ENCODE measurements at places on chromosomes 12 and 14.

GRCh38 chr12:55974308-55974730 lies 441 bp downstream of the RAB5B start:
- no peak for DNase-seq
- H3K27ac ChIP-seq: peak overlapping the region; percentile 90
- no peaks in the 10 kb centered on the region for H3K36me3 ChIP-seq
- H3K27me3 ChIP-seq: no peaks in the 10 kb centered on the region

DNA sequence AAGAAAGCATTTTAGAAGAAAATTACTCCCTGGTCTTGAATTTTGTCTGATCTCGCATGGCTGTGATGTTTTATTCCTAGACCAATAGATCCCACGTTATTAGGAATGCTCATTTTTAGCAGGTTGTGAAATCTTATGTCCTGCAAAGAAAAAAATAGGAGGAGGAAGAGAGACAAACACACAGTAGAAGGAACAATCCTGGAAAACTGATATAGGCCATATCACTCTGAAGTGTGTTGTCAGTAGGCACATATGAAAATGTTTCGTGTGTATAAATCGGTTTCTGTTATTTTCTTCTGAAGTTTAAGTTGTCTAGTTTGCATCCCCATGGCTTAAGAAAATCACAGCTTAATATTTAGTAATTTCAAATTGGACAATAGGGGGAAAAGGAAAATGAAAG lies 12.4 kb downstream of the SLCO1B3 start:
- no peak overlapping the region for H3K27ac ChIP-seq
- H3K4me1 ChIP-seq: no peaks in the 10 kb centered on the region
- H3K36me3 ChIP-seq: no peaks in the 10 kb centered on the region
- no peak for DNase-seq
- H3K4me3 ChIP-seq: no peak overlapping the region

DNA sequence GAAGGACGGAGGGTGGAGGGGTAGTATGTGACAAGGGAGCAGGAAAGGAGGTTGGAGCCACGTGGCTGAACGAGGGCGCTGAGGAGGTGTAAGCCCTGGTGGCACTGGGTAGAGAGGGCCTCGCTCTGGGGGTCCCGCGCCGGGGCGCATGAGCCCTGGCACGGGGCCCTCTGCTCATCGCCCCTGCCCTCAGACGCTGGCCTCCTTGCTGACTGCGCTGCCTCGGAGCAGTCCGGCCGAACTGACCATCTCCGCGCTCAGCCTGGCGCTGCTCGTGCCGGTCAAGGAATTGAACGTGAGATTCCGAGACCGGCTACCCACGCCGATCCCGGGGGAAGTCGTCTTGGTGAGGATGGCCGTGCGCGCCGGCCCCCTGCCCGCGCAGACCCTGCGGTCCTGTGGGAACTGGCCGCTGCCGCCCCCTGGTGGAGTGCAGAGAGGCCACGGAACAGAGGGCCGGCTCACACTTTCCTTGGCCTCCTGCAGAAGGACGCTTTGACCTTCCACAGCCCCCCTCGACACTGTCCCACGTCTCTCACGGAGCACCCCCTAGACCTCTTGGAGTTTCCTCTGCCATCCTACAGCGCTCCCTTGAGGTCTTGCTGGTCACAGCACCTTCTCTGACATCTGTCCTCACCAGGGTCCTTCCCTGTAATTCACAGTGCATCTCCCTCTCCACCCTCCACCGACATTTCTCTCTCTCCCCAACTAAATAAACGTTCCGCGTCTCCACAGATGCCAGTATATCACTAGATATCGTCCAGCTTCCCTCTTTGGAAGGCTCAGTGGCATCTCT lies 10.5 kb downstream of the ARHGEF25 start:
- H3K27ac ChIP-seq: no peak overlapping the region
- H3K4me3 ChIP-seq: peak overlapping the region; percentile 59
- H3K4me1 ChIP-seq: peaks cover 37% of the 10 kb centered on the region
- peaks cover 43% of the 10 kb centered on the region for H3K36me3 ChIP-seq
- no peak for DNase-seq
- H3K27me3 ChIP-seq: peaks cover 4% of the 10 kb centered on the region

GRCh38 chr12:74922117-74922516 lies 287.5 kb downstream of the KCNC2 start:
- no peak overlapping the region for H3K4me3 ChIP-seq
- DNase-seq: no peak
- no peaks in the 10 kb centered on the region for H3K36me3 ChIP-seq
- no peak overlapping the region for H3K27ac ChIP-seq
- no peaks in the 10 kb centered on the region for H3K27me3 ChIP-seq
- H3K4me1 ChIP-seq: no peaks in the 10 kb centered on the region

GRCh38 chr12:39723831-39724230 lies 104.2 kb upstream of the ABCD2 start:
- DNase-seq: no peak
- no peak overlapping the region for H3K27ac ChIP-seq
- no peaks in the 10 kb centered on the region for H3K36me3 ChIP-seq
- no peaks in the 10 kb centered on the region for H3K27me3 ChIP-seq
- H3K4me3 ChIP-seq: no peak overlapping the region

- no peaks in the 10 kb centered on the region for H3K36me3 ChIP-seq
- no peaks in the 10 kb centered on the region for H3K27me3 ChIP-seq
- no peak overlapping the region for H3K4me3 ChIP-seq
Measured at GRCh38 chr12:53599579-53599978, 26.6 kb downstream of the ATF7 start.

- no peak for DNase-seq
- H3K36me3 ChIP-seq: no peaks in the 10 kb centered on the region
- H3K27ac ChIP-seq: no peak overlapping the region
- no peak overlapping the region for H3K4me3 ChIP-seq
- no peaks in the 10 kb centered on the region for H3K27me3 ChIP-seq
- H3K4me1 ChIP-seq: peaks cover 15% of the 10 kb centered on the region
Measured at GRCh38 chr12:5031958-5032357, 11.7 kb upstream of the KCNA5 start.

DNA sequence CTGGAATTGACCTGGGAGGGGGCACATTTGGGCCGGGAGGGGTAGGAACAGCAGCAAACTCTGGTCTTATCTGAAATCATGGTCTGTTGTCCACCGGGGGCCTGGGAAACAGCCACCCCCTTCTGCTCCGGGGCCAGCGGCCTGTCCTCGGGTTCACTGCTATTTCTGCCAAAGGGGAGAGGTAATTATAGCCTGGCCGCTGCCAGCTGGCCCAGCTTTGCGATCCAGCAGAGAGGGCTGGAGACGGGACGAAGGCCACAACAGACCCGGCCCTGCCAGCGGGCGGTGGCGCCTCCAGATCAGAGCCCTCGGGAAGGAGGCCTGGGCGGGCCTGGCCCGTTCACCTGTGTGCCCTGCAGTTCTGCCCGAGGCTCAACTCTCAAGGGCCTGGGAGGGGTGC lies at the start of gene C14orf180:
TSS of gene C14orf180 (plus strand) at position 258 of the 400 bp plus-strand sequence. CDS start 6,667 bp downstream, outside the sequence.
- no peak within 1 kb of the TSS for H3K27ac ChIP-seq
- H3K4me3 ChIP-seq: no peak within 1 kb of the TSS
- H3K4me1 ChIP-seq: peaks cover 40% of the 10 kb centered on the region
- no peaks in the 10 kb centered on the region for H3K36me3 ChIP-seq

DNA sequence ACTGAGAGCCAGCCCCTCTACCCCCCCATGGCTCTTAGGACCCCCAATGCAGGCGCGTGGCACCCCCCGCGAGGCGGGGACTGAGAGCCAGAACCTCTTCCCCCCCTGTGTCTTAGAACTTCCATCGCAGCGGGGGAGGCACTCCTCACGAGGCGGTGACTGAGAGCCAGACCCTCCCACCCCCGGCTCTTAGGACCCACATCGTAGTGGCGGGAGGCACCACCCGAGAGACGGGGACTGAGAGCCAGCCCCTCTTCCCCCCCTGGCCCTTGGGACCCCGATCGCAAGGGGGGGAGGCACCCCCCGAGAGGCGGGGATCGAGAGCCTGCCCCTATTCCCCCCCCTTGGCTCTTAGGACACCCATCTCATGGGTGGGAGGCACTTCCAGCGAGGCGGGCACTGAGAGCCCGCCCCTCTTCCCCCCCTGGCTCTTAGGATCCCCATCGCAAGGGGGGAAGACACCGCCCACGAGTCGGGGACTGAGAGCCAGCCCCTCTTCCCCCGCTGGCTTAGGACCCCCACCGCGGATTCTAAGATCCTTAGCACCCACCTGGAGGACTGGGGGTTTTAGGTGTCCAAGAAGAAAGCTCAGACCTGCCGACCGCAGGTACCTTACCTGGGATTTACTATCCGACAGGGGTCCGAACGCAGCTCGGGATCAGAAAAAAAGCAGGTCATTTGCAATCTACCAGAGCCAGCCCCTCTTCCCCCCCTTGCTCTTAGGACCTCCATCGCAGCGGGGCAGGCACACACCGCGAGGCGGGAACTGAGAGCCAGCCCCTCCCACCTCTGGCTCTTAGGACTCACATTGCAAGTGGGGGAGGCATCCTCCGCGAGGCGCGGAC lies 44.9 kb downstream of the DDX11 start:
- H3K36me3 ChIP-seq: no peaks in the 10 kb centered on the region
- no peak for DNase-seq
- peak overlapping the region; percentile 55 for H3K4me3 ChIP-seq
- no peak overlapping the region for H3K27ac ChIP-seq
- H3K4me1 ChIP-seq: peaks cover 33% of the 10 kb centered on the region

- H3K4me3 ChIP-seq: peak overlapping the region; percentile 89
- peaks cover 36% of the 10 kb centered on the region for H3K4me1 ChIP-seq
- no peaks in the 10 kb centered on the region for H3K36me3 ChIP-seq
- H3K27ac ChIP-seq: peak overlapping the region; percentile 97
- no peak for DNase-seq
Measured at GRCh38 chr12:68609998-68610369, 715 bp upstream of the RAP1B start.

GRCh38 chr12:47819138-47819895 lies 386 bp downstream of the HDAC7 start:
- peaks cover 81% of the 10 kb centered on the region for H3K4me1 ChIP-seq
- no peaks in the 10 kb centered on the region for H3K27me3 ChIP-seq
- peak overlapping the region; percentile 76 for H3K4me3 ChIP-seq
- H3K27ac ChIP-seq: peak overlapping the region; percentile 99
- DNase-seq: no peak

GRCh38 chr12:52206304-52207040 lies 14.7 kb upstream of the KRT80 start:
- no peaks in the 10 kb centered on the region for H3K36me3 ChIP-seq
- no peak overlapping the region for H3K4me3 ChIP-seq
- H3K27me3 ChIP-seq: no peaks in the 10 kb centered on the region

GRCh38 chr12:38053655-38054464 lies 262.7 kb upstream of the ALG10B start:
- no peaks in the 10 kb centered on the region for H3K36me3 ChIP-seq
- H3K27ac ChIP-seq: no peak overlapping the region
- no peak overlapping the region for H3K4me3 ChIP-seq

DNA sequence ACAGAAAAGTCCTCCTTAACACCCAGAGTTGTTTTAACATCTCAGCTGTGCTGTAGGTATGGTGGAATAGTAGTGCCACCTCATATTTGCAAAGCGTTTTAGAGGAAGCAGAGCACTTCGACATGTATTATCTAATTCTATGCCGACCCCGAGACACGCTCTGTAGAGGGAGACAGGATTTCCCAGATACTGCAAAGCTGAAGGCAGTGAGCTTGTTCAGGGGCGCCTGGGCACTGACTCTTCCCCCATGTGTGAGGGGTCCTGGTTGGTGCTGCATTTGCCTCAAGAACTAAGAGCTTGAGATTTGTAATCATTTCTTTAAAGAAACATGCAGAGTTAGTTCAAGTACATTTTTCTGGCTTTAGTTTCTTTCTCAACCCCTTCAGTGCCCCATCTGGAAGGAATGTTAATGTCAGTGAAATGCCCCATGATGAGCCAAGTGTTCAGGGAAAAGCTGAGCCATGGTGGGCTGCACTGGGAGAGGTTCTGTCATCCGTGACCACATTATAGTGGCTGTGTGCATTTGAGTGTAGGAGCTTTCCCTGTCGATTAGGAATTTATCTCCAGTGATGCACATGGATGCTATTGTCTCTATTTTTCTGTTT lies 66.3 kb downstream of the MBIP start:
- H3K27ac ChIP-seq: no peak overlapping the region
- H3K4me1 ChIP-seq: no peaks in the 10 kb centered on the region
- no peak overlapping the region for H3K4me3 ChIP-seq
- H3K36me3 ChIP-seq: no peaks in the 10 kb centered on the region
- DNase-seq: no peak

DNA sequence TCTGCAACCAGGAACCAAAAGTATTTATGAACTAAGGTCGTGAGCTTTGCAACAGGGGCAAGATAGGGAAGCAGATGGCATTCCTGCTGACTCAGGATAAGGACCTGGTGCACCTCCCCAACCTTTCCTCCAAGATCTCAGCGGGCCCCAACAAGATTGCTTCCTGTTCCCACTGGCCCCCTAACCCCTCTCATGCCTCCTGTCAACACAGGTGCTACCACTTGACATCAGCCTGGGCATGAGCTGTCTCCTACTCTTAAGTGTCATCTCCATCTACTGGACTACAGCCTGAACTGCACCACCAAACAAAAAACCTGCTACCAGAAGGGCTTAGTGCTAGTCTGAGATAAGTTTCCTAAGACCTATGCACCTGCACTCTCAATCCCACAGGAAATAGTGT lies 32.7 kb downstream of the MED6 start:
- DNase-seq: no peak
- H3K36me3 ChIP-seq: peaks cover 32% of the 10 kb centered on the region
- H3K27ac ChIP-seq: no peak overlapping the region
- no peak overlapping the region for H3K4me3 ChIP-seq
- H3K4me1 ChIP-seq: no peaks in the 10 kb centered on the region
- no peaks in the 10 kb centered on the region for H3K27me3 ChIP-seq

DNA sequence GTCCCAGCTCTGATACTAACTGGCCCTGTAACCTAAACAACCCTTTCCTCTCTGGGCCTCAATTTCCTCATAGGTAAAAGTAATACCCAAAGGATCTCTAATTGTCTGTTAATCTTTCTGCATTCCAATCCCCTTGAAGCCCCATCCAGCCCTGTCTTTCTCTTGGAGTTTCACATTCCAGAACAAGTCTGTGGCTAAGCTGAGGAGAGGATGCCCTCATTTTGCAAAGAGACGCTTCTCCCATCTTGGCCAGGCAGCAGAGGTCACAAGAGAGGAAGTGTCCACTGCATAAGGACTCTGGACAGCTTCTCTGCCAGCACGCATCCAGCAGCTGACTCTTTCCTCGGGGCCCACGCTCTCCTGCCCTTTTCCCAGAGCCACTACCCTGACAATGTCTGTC lies 263.4 kb upstream of the FKBP4 start:
- H3K36me3 ChIP-seq: peaks cover 58% of the 10 kb centered on the region
- H3K4me3 ChIP-seq: no peak overlapping the region
- DNase-seq: no peak
- no peak overlapping the region for H3K27ac ChIP-seq
- H3K4me1 ChIP-seq: no peaks in the 10 kb centered on the region

DNA sequence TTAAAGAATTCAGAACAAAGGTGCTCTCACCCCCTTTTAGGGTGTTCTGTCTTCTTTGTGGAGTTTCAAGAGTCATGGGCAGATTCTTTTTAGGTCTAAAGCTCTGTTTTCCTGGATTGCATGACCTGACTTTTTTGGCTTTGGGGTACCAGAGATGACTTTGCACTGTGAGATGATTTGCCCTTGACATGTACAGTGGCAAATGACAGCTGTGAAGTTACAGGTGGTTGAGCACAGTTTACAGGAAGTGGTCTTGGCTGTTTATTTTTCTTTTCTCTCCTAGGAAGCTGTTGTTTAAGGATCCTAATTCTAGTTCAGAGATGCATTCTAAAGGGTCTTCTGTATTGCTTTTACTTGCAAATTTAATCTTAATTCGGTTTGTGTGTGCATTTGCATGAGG lies 83.8 kb upstream of the METAP2 start:
- H3K27ac ChIP-seq: no peak overlapping the region
- no peak overlapping the region for H3K4me3 ChIP-seq
- peaks cover 2% of the 10 kb centered on the region for H3K4me1 ChIP-seq
- no peaks in the 10 kb centered on the region for H3K36me3 ChIP-seq
- no peak for DNase-seq
- H3K27me3 ChIP-seq: no peaks in the 10 kb centered on the region

GRCh38 chr14:24133735-24134134 lies 2.3 kb upstream of the PSME1 start:
- no peak for DNase-seq
- H3K36me3 ChIP-seq: peaks cover 6% of the 10 kb centered on the region
- no peak overlapping the region for H3K27ac ChIP-seq
- no peak overlapping the region for H3K4me3 ChIP-seq
- no peaks in the 10 kb centered on the region for H3K27me3 ChIP-seq

Data from esophagus muscularis mucosa (tissue), 4 donors.